ENCODE measurements at places on chromosomes 1 and 21.

DNA sequence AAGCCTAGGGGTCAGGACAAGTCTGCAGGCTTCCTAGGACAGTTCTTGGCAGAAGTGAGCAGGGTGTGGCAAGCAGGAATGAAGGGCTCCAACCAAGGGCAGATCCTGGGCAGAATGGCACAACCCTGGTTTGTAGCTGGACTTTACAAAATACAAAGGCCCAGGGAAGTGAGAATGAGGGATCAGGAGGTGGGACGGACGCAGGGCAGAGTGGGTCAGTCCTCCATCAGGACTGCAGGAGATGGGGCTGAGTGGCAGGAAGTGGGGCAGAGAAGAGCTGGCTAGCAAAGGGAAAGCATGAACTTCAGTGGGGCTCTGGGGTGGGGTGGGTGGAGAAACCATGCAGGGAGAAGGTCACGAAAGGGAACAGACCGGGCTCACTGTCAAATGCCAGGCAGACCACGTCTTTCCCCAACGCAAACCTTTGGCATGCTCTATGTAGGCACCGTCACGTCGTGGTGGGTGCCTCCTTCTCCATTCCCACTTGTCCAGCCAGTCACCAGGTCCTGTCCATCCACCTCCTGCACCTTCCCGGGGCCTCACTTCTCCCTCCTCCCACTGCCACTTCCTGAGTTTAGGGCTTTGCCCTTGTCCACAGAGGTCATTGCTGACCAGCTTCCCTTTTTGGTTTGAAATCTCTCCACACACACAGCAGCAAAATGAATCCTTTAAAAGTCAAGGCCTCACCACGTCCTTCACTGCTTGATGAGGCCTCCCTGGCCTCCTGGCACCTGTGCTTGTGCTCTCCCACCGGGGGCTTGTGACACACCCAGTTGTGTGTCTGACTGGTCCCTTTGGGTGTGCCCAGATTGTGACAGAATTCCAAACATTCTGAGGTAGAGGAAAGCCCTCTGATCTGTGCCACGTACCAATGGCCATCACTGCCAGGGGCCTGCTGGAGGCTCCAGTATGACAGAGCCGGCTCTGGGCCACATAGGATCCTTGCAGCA lies 8.7 kb upstream of the CLDN19 start:
- no peak for DNase-seq

DNA sequence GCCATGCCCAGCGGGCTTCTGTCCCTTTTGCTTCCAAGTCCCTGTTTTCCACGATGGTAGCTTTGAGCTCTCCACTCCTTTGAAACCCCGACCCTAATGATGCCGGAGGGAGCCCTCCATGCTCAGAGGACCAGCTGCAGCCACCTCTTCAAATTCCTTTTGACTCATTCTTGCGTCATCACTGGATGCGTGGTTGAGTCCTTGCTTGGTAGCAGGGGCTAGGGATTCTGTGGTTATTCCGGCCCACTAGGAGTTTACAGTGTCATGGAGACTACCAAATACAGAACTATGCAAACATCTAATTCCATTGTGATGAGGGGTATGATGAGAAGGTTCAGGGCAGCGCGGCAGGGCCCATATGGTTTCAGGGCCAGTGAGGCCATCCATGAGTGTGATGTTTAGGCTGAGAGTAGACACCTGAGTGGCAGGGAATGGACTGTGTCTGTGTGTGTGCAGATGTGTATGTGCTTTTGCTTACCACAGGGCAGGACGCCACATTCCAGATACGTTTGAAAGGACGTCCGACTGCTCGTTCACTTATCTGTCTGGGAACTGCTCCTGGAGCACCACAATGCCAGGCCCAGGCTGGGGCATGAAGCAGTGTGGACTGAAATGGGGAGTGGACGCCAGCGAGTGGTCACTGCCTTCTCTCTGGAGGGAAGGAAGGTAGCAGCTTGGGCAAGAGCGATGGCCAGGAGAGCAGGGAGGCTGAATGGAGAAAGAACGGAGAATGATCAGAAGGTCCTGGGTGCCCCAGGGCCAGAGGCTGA lies 30.4 kb upstream of the ZBTB21 start:
- peak; percentile 42 for DNase-seq

GRCh38 chr21:36183144-36183795 lies 26.6 kb downstream of the DOP1B start:
- DNase-seq: no peak

GRCh38 chr1:24294228-24294672 lies 24.9 kb upstream of the GRHL3 start:
- no peak for DNase-seq

DNA sequence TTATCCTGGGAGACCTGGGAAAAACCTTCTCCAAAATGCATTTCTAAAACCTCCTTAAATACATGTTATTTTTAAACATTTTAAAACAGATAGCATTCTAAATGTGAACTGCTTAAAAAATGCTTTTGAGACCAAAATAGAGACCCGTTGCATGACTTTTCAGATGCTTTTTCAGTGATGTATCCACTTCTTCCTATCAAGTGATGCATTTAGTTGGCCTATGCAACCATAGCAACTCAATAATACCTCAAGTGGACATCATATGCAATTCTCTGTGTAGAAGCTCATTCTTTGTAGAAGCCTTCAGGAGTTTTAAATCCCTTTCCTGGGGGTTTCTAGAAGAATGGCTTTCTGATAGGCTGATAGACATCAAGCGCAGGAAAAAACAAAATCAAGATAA lies 94.5 kb upstream of the RAVER2 start:
- no peak for DNase-seq

DNA sequence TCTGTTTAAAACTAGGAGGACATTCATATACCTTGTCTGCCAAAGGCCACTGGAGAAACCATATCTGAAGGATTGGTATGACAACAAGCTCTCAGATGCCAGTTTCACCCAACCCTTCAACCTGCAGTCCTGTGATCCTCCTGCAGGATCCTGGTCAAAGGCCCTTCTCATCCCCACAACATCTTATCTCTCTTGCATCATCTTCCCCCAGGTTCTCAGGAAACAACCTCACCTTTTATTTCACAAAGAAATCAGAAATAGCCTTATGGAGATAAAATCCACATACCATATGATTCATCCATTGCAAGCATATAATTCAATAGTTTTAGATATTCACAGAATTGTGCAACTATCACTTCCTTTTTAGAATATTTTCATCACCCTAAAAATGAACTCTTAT lies 104.0 kb upstream of the DSCAM start:
- no peak for DNase-seq

DNA sequence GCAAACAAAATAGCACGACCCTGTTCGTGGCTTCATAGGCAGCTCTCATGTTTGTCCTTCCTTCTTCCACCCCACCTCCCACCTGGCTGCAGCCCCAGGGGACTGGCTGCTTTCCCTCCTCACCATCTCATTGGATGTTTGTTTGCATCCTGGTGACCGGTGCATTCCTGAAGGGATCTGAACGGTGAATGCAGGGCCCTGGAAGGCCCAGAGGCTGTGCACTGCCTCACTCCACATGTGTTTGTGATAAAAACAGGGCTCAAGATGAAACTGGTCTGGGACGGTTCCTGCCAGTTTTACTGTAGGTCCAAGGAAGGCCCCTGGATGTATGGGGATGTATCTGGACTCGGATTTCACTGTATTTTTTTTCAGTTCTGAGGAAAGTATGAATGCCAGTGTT lies 42.8 kb downstream of the CNN3 start:
- no peak for DNase-seq

DNA sequence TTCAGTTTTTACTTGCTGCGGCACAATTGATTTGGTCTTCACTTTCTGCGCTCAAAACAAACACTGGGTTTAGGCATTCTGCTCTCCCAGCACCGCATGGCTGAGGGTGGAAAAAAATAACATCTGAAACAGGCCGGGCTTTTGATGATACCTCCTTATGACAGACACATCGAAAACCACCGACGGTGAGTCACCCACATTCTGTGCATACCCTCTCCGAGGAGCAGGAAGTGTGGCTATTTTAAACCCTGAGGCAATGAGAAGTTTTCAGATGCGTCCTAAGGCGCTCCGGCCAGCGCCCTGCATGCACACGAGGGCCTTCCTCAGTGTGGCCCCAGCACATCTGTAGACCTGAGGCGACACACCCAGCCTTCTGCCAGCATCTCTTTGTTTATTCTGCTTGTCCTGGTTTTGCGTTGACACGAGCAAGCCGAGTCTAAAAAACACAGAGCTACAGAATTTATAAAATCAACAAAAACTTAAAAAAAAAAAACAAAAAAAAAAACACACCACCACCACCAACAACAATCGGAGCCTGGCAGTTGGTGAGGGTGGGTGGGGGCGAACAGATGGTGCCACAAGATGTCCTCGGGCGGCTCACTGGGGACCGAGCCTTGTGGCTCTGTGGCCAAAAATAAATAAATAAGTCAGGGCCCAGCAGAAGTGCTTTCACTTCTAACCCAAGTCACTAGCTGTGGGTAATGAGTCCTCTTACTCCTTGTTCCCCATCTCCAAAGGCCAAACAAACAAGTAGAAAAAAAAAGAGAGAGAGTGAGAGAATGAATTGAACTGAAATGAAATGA lies 162.6 kb upstream of the IRF2BP2 start:
- DNase-seq: peak; percentile 66

DNA sequence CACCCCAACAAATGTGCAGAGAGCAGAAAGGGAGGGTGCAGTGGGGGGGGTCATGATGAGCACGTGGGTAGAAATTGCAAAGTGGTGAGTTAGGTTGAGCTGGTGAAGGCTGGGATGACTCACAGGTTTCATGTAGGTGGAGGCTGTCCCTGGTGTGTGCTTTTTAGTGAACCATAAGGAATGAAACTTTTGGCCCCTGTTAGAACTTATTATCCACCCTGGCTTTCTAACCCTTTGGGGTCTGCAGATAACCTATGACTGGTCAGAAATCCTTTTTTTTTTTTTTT lies 46.9 kb downstream of the DOP1B start:
- no peak for DNase-seq

- no peak for DNase-seq
These were observed 1.5 kb downstream of the MORC3 start for GRCh38 chr21:36321325-36322082.

DNA sequence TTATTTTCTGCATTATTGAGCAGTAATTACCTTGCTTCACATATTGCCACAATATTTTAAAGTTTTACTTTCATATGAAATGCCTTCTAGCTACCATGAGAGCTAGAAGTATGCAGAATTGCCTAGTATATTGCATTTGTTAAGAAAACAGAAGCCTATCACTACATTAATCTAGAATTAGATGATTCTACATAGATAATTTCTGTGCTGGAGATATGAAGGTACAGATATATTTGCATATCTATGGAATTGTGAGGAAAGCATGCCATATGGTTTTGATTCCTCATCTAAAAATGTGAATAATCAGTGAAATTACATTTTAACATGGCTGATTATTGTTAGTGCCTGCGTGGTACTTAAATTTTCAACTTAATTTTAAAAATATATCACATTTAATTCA lies 1418.3 kb downstream of the NCAM2 start:
- no peak for DNase-seq

- DNase-seq: no peak
These were observed 12.9 kb downstream of the KIAA1614 start for GRCh38 chr1:180925471-180926051.

DNA sequence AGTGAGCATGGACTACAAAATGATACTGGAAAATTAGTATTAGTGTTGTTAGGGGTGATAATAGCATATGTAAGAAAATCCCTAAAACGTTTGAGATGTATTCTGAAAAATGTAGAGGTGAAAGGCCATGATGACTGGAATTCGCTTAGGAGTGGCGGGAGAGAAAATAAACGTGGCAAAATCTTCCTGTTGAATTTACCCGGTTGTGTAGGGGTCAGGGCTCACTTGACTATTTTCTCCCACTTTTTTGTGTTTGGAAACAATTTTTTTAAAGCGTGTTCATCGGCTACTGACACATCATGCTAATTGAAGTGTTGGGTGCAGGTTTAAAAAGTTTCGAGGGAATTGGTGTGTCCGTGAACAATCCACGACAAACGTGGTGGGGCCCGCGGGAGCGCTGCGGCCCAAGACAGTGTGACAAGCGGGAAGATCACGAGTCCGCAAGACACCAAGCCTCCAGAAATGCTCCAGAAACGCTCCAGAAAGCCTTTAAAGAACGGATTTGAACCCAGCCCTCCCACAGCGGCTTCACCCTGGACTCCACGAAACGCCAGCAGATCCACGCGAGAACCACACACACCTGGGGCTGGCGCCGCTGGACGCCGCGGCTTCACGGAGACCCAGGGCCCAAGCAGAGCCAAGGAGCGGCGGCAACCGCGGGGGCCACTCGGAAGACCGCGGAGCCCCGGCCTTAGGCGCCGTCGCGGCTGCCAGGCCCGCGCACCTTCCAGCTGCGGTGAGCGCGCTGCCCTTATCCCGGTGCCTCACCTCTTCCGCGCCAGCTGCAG lies 573 bp downstream of the PSMG1 start:
- DNase-seq: no peak

GRCh38 chr1:247266053-247266452 lies 10.2 kb downstream of the VN1R5 start:
- DNase-seq: no peak

DNA sequence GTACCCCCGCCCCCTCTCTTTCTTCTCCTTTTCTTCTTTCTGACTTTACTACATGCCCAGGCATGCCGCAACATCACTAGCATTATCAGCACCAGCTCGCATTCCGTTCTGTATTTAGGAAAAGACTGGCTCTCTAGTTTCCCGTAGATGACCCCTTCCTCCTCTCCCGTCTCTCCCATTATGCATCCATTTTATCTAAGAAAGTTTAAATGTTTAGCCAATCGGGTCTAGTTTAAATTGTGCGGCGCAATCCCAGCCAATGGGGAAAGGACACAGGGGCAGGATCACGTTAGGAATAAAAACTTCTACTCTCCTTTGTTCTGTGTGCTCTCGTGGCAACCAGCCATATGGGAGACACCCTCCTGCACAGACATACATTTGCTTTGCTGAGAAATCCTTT lies 2.3 kb upstream of the KRTAP10-7 start:
- DNase-seq: no peak

GRCh38 chr1:212518188-212519054 lies 85.7 kb downstream of the NENF start:
- DNase-seq: peak; percentile 46

DNA sequence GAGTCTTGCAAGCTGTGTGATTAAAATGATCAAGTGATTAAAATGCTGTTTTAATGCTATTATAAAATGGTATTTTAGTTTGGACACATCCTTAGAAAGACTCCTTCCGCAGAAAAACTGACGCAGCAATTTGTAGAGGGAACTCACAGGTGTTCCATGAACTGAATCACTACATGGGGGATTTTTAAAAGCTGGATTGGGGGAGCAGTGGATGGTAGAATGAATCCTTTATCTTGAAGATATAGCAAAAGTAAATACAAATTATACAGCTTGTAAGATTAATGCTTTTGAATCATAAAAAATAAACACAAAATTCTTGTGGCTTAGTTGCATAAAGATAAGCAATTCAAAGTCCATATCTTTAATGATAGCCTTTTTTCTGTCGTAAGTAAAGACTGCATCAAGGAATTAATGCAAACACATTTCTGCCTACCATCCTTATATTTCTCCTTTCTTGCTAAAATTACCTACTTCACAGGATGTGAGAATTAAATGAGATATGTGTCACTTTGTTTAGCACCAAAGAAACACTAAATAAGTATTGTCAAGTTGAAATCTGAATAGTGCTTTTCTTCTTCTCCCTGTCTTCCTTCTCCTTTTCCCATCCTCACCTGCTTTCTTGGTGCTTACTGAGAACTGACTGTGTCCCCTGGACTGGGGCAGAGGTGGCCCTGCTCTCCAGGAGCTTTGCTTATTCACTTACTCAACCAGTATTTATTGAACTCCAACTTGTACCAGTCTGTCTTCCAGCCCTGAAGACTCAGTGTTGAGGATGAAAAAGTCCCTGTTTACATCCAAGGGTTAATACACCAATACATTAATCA lies 61.5 kb upstream of the F3 start:
- DNase-seq: no peak

- DNase-seq: no peak
These were observed 150.9 kb downstream of the HLX start for GRCh38 chr1:221029981-221030649.

GRCh38 chr1:960363-961131 lies at the start of gene KLHL17:
TSS of gene KLHL17 (plus strand) at chr1:960584. CDS start at chr1:960694, 110 bp downstream.
- no peak for DNase-seq
